Inflammatory macrophage treated with lipopolysaccharide for 1 hour (primary cell): ENCODE measurements at places on chromosomes 1 and 21.

DNA sequence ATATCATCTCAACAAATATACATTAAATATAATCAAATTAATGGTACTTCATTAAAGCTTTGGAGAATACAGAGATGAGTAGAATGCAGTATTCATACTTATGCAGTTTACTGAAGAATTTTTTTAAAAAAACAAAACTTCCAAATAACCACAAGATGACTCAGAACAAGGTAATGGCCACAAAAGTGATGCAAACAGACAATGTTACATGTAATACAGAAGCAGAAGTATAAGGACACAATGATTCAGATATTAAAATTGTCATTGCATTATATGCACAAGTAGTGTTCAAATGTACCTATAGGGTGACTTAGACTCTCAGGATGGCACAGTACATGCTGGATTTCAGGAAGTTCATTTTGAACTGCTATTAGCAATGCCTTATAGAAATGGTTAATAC is 227.2 kb upstream of the ST6GALNAC5 start:
- DNase-seq, result no peak

DNA sequence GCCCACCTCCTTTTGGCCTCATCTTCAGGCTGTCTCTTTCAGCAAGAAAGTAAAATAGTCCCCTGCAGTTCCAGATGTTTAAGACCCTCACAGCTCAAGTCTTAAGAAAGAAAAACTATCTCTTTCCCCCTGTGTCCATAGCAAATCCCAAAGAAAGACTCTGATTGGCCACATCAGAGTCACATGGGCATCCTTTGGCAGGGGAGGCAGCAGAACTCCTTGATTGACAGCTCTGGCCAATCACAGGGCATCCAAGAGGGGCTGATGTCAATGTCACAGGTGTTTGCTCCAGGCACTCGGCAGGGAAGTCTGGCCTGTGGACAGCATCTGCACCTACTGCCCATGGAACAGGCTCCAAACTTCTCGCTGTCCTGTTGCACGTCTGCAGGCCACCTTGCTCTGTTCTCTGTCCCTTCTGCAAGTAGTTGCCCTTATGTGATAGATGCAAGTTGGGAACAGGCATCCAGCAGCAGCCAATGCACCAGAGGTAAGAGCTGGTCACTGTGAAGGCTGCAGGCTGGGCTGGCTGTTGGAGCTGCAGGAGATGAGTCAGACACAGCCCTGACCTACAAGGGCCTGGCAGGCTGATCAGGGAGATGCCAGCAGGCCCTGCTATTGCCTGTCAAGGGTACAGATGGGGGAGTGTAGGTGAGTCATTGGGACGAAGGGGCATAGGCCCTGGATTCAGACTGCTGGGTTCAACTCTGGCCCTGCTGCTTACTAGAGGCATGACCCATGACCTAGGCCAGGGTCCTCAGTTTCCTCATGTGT is 96.8 kb upstream of the TMEM51 start:
- DNase-seq, result no peak

- DNase-seq, result no peak
These were observed 18.6 kb downstream of the DCAF8 start for GRCh38 chr1:160243767-160244166.

DNA sequence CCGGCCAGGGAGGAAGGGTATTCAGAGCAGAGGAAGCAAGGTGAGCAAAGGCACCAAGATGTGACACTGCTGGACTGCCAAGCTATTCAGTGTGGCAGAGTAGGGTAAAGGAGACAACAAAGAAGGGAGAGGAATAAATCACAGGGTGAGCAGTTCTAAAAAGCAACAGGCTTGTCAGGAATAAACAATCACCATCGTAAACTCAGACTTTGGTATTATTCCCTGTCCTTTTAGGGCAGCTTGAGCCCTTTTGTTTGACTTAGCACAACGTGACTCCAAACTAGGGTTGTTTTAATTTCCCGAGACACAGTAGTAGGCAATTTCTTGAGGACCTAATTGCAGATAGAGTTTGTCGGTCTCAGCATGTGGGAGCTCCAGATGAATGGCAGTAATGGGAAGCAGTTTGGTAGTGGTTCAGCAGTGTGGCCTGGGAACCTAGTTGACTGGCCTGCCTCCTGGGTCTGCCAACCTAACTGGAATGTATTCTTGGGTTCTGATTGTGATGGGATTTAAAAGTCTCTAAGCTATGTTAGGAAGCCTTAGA is 4.3 kb downstream of the CR1L start:
- no peak for DNase-seq

- peak; percentile 9 for DNase-seq
These were observed 40.9 kb downstream of the RAP1A start for GRCh38 chr1:111660204-111661150.

- no peak for DNase-seq
These were observed 1.7 kb downstream of the NASP start for GRCh38 chr1:45585496-45586075.

DNA sequence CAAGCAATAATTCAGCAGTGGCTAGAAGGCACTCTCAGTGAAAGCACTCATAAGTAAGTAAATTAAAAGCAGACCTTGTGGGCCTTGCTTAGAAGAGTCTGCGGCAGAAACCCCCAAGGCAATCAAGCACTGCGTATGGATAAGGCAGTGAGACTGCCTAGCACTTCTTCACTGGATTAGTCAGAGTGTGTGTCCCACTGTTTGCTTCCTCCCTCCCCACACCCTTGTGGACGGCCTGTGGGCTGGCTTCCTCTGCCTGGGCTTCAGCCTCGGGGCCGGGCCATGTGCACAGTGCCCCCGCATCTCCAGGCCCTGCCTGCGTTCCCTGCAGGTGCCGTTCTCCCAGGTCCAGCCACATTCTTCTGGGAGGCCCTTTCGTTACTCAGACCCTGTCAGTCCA is 23.8 kb downstream of the AGT start:
- no peak for DNase-seq

DNA sequence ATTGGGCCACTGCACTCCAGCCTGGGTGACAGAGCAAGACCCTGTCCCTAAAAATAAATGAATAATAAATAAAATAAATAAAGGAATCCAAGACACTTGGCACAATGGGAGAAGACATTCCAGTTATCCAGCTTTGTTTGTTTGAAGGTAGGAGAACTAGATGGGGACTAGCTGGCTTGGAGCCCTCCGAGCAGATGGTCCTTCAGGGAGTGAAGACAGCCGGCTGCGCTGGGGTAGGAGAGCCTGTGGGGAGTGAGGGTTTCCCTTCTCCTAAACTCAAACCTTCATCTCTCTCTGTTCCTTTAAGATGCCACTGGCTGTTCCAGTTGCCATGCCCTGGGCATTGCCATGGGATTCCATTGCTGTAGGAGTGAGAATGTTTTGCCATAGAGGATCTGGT is 120.6 kb downstream of the NAV1 start:
- DNase-seq, result no peak

GRCh38 chr1:22255341-22256212 is 112.7 kb upstream of the WNT4 start:
- no peak for DNase-seq

- peak; percentile 13 for DNase-seq
These were observed 35.0 kb downstream of the UCK2 start for GRCh38 chr1:165862448-165862847.

GRCh38 chr21:32307706-32308105 is 9.1 kb downstream of the MRAP start:
- DNase-seq, result no peak

DNA sequence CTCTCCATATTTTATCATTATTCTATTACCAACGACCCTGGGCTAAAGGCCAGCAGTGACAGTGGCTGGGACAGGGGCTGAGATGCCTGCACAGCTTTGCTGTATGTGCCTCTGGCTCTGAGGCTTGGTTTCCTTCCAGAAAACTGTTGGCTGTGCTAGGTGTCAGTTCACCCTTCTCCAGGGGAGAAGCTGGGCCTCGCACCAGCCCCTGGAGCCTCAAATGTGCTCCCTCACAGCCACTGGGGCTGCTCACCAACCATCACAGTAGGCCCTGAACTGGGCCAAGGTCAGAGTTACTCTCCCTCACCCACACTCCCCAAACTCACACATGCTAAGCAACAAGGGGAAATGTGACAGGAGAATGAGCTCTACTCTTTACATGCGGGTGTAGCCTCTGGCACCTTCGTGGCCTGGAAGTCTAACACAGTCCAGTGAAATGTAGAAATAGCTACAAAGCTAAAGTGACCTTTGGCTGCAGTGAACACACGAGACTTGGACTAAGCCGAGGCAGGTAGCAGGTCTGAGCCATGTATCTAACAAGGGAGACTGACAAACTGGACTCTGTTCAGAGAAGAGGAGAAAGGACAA is 4.7 kb upstream of the CD160 start:
- no peak for DNase-seq

DNA sequence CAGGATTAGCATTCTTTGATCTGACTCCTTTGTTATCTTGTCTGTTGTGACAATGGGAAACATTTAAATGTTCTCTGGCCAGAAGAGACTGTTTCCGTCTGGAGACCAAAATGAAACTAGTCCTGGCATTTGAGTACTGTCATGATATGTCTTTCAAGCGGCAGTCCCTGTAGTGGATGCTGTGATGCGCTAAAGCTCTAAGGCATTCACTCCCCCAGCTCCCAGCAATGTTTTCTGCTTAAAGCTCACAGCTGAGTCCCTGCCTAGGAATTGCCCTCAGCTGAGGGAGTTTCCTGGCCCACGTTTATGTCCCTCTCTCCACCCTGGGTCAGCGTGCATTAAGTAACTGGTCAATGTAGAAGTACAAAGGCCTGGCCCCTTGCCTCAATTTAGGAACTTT is 109.4 kb downstream of the UCHL5 start:
- no peak for DNase-seq

DNA sequence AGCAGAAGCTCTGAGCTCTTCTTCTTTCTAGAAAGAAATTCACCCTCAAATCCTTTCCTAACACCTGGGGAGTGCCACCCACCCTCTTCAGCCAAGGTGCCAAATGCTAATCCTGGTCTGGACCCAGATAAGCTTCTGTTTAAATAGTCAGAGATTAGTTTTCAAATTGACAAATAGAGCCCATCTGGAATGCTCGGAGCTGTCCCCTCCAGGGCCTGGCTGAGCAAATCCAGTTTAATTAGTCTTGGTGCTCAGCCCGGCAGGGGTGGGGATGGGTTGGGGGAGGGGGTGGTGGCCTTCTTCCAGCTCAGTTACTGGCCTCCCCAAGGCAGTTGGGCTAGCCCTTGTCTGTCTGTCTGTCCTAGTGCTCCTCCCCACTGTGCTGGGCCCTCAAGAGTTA is 269.5 kb downstream of the GRIK3 start:
- no peak for DNase-seq

DNA sequence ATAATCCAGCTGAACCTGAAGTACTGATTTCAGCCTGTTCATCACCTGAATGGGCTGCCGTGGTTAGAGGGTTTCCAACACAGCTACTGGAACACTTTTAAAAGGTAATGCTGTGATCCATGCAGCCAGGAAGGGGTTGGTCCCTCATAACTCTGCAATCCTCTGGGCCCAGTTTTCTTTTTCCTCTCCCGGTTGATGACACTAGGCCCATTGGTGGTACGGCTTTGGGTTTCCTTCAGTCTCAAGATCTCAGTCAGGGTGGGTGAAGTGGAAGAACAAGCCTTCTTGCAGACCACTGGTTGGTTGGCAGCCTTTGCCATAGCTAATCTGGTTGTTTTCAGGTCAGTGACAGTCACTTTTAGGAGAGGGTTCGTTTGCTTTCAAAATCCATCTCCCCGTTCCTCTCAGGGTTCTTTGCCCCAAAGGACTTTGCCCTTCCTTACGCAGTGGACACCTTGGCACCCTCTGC is 502 bp upstream of the SLC35A3 start:
- no peak for DNase-seq
